Amniotic stem cell (primary cell): ENCODE measurements at places on chromosomes 13 and 19.
A peak's percentile ranks its signal among the peaks of the same experiment; 100 is the strongest.

- DNase-seq: no peak
Measured at GRCh38 chr19:4345342-4346019, 2.1 kb downstream of the MPND start.

GRCh38 chr19:43957891-43958290 is 6.9 kb downstream of the ZNF221 start:
- DNase-seq: no peak

DNA sequence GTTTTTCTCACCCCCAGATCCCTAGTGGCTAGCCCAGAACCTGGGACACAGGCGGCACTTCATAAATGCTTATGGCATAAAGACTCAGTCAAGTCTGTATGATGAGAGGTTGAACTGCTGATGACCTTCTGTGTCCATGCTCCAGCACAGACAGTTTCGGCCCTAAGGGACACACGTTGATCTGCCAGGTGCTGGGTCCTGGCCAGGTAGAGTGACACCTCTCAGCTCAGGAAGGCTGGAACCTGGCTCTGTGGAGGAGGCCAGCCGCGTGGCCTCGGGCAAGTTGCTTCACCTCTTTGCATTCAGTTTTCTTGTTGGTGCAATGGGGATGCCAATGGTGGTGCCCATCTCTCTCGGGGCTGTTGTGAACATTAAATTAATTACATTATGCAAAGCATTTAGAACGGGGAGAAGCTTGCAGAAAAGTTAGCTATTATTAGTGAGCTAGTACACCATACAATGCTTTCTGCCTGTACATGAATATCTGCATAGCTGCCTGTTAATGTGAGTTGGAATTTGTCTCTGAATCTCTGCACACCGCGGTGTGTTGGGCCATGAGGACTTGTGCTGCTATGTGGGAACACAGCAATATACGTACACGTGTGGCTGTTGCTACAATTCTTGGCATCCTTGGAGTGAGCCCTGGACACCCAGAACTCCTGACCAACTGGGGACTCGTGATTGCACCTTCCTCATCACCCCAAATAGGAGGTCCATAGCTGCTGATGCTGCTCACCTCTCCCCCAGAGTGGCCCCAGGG is 8.4 kb downstream of the GADD45B start:
- no peak for DNase-seq

GRCh38 chr13:49476529-49476928 is 19.2 kb upstream of the PHF11 start:
- DNase-seq: no peak

- no peak for DNase-seq
Measured at GRCh38 chr13:48653472-48653939, at the start of gene CYSLTR2. CYSLTR2 (plus strand) TSS chr13:48653929; CDS start chr13:48706818, 52,889 bp downstream.

GRCh38 chr13:97255515-97256021 is 33.4 kb downstream of the MBNL2 start:
- no peak for DNase-seq

GRCh38 chr13:47661076-47661475 is 340.0 kb downstream of the SUCLA2 start:
- no peak for DNase-seq

GRCh38 chr13:51283371-51283770 is 56.1 kb upstream of the SERPINE3 start:
- no peak for DNase-seq

DNA sequence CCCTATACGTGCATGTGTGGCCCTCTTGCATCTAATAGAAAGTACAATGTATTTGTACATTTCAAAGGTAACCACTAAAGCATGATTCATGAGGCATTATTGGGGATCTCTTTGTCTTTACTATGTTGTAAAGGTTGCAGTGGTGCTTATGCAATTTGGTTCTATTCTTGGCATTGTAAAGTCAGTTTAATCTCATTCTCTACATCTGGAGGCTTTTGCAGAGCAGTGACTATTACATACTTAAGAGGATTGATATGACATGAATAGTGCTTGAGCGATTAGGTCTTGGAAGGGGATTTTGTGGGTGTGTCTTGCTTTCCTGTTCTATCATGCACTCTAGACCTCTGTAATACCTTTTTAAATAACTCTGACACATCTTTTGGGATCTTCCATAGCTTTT is 610.0 kb downstream of the EFNB2 start:
- no peak for DNase-seq

- no peak for DNase-seq
Measured at GRCh38 chr13:110097013-110097412, 209.9 kb downstream of the COL4A1 start.

DNA sequence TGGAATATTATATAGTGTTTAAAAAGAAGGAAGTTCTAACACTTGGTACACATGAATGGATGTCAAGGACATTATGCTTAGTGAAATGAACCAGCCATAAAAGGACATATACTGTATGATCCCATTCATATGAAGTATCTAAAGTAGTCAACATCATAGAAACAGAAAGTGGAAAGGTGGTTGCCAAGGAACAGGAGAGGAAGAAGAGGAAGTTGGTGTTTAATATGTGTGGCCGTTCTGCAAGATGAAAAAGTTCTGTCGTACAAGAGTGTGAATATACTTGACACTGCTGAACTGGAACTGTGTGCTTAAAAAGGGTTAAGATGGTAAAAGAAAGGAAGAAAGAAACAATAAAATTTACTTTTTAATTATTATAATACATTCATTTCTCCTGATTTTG is 33.1 kb upstream of the C1QTNF9 start:
- DNase-seq: no peak

DNA sequence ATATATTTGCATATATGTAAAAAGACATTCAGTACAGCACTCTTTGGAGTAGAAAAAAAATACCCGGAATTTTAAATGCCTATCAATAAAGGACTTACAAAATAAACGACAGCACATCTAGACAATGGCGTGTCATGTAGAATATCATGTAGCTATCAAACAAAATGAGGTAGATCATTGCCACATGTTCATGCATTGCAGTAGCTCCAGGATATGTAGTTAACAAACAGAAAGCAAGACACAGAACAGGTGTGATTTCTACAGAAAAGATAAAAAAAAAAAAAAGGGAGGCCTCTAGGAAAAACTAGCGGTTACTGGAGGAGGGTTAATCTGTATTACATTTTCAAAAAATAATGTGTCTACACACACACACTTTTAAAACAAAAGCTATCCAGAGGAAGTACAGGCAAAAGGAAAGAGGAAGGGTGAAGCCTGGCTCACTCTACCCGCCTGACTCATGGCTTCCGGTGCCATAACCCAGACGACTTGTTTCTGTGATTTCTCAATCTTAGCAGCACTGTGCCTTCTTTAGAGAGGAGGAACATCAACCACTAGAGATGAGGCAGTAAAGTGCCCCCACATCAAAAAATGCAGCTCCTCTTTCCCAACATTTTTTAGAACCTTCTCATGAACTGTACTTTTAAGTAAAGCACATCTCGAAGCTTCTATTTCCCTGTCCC is 6.9 kb downstream of the KCTD12 start:
- no peak for DNase-seq

- DNase-seq: no peak
Measured at GRCh38 chr13:109481040-109481439, 305.3 kb downstream of the IRS2 start.

DNA sequence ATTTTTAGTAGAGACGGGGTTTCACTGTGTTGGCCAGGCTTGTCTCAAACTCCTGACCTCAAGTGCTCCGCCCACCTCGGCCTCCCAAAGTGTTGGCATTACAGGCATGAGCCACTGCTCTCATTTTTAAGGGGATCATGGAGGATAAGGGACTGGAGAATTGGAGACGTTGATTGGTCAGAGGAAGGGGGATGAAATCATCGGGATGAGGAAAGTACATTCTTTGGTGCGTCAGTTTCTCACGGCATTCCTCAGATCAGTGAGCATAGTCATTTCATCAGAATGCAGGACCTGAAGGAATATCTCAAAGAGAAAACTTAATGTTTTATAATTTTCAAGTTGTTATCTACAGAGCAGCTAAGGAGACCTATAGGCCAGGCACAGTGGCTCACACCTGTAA is 14.0 kb downstream of the ZNF114 start:
- peak; percentile 87 for DNase-seq

- DNase-seq: no peak
Measured at GRCh38 chr13:87003265-87003664, 667.9 kb upstream of the SLITRK5 start.
